ENCODE measurements at places on chromosomes 13 and 19.

DNA sequence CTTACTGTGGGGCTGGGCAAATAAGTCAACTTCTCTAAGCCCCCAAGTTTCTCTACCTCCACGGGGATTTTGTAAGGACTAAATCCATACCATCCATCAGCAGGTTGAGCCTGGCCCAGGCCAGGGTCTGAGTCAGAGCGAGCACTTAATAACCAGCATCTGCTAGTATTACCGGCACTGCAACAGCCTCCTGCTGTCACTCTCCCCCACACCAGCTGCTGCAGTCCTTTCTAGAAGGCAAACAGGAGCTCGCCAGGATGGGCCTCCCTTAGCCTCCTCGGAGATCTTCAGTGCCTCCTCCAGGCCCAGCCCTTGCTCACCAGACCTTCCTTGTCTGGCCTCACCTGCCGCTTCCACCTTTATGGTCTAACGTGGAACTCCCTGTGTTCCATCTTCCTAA lies 3.2 kb downstream of the NAPA start:
- no peak for DNase-seq

DNA sequence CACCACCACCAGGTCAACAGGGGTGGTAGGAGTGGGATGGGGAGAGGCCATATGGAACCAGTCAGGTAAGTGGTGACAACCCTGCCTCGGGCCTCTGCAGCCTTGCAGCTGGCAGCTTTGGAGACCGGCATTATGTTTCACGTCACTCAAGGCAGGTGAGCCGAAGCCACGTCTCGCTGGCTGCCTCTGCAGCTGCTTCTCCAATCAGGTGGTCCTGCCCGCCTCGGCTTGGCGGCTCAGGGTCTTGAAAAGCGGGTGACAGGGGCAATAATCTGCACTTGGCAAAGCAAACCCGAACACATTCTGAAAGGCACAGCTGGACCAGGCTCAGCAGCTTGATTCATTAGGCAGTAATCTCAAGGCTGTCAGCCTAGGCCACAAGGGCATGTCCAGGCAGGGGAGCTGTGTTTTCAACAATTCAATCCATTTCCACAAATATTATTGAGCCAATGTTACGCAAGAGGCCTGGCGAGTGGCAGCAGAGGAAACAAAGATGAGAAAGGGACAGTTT lies 77.4 kb upstream of the PCDH8 start:
- no peak for DNase-seq

DNA sequence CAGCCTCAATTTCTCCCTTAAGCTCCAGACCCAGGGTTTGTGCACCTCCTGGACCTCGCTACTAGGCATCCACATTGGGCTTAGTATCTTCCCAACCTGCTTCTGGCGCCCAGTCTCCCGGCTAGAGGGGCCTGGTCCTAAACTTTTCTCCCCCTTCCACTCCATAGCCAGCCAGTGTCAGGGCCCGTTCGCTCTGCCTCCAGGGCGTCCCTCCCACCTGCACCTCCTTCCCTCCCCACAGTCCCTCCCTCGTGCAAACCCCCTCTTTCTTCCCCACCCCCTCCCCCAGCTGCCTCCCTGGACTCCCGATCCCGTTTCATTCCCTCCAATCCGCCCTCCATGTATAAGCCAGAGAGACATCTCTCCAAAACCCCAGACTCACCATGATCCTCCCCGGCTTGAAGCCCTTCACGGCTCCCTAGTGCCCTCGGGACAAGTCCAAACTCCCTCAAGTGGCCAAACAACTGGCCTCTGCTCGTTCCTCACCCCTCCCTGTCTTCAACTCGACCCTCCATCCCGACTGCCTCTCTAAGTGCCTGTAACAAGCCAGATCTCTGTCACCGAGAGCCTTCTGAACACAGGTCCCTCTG lies 997 bp upstream of the SAMD4B start:
- DNase-seq: peak; percentile 7

DNA sequence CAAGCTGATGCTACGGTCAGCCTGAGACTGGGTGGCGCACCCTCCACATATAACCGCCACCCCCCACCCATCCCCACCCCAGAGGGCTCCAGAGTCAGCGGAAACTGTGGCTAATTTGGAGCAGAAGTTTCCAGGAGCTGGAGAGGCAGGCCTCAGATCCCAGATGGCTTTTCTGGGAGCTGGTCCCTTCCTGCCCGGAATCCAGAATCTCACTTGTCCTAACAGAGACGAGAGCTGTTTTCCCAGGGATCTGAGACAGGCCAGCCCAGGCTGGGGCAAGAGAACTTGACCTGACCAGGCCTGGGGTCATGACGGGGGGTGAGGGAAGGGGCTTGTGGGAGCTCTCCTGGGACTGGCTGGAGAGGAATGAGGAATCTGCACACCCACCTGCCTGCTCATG lies 6.5 kb downstream of the EPHX3 start:
- no peak for DNase-seq

GRCh38 chr13:83753912-83754624 lies 128.2 kb downstream of the SLITRK1 start:
- DNase-seq: no peak

Data from activated T-cell treated with anti-CD3 and anti-CD28 coated beads for 1 hour (primary cell).